ENCODE measurements at places on chromosomes 2 and 18. TPM values are rescaled to one million over a fixed set of nuclear protein-coding genes. Genes with fewer than 3 reads are reported as not detected.

GRCh38 chr2:71560638-71561011 lies 107.3 kb downstream of the DYSF start:
- no peak for DNase-seq

DNA sequence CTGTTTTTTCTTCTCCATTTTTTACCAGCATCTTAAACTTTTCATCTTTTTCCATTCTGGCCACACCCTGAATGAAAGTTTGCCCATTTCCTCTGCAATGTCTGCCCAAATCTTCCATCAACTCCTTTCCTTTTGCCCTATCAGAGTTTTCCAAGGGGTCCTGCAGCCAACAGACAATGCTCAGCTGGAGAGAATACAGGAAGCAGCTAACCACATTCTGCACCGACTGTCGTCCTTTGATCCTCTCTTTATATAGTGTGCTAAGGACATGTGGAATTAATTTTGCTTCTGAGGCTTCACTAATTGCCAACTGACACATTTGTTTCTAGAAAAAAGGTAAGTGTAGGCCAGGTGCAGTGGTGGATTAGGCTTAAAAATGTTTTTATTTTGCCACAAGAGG lies 50.5 kb upstream of the DLX2 start:
- no peak for DNase-seq

DNA sequence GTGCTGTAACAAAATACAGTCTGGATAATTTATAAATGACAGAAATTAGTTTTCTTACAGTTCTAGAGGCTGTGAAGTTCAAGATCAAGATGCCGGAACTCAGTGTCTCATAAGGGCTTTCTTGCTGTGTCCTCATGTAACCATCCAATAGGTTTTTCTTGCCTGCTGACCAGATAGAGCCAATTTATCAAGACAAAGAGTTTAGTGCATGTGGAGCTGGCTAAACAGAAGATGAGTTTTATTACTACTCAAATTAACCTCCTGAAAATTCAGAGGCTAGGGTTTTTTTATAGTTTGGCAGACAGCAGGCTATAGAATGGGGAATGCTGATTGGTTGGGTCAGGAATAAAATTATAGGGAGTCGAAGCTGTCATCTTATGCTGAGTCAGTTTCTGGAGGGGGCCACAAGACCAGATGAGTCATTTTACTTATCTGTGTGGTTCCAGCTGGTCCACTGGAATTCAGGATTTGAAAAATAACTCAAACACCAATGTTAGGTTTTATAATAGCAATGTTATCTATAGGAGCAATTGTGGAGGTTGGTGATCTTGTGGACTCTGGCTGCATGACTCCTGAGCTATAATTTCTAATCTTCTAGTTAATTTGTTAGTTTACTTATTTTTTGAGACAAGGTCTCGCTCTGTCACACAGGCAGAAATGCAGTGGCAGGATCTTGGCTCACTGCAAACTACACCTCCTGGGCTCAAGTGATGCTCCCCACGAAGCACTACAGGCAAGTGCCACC lies 3.2 kb upstream of the PDK1 start:
- no peak for DNase-seq

DNA sequence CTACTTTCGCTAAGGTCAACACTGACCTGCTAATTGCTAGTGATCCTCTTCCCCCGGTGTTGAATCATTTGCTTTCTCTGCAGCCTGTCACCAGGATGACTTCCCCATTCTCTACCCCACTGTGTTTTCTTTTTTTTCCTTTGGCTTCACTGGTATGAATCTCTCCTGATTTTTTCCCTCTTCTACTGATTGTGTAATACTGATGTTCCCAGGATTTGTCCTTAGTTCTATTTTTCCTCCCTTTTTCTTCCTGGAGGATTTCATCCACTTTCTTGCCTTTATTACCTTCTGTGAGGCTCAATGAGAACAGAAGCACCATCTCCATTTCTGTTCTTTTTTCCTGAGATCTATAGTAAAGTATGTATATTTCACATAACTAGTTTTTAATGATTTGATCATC lies 14.1 kb upstream of the MSH2 start:
- DNase-seq, result no peak

DNA sequence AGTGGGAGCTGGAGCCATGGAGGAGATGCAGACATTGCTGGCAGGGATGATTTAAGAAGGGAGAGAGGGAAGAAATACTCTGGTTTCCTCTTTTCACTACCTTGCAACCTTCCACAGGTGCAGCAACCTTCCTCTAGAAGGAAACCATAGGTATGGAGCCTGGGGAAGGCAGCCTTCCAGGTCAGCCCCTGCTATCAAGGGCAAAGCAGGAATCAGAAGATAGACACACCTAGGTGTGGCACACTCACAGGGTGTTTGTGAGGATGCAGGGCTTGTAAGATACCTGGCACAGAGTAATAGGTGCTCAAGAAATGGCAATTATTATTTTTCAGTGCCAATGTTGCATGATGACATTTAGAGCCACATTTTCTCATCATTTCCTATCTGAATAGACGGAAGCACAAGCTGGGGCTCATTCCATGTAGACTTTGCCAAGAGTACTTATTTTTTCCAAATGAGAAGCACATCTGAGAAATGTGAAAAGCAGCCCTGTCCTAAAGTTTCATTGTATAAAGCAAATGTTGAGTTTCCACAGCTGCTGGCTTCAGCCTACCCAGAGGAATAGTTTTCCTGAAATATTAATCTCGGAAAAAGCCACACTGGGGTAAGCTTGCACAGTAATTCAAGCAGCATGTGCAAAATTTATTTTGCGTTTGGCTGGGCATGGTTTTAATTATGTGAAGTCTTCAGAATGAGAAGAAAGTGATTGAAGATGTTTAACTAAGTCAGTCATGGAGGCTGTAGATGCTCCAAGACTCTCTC lies 20.6 kb downstream of the EVA1A start:
- no peak for DNase-seq

DNA sequence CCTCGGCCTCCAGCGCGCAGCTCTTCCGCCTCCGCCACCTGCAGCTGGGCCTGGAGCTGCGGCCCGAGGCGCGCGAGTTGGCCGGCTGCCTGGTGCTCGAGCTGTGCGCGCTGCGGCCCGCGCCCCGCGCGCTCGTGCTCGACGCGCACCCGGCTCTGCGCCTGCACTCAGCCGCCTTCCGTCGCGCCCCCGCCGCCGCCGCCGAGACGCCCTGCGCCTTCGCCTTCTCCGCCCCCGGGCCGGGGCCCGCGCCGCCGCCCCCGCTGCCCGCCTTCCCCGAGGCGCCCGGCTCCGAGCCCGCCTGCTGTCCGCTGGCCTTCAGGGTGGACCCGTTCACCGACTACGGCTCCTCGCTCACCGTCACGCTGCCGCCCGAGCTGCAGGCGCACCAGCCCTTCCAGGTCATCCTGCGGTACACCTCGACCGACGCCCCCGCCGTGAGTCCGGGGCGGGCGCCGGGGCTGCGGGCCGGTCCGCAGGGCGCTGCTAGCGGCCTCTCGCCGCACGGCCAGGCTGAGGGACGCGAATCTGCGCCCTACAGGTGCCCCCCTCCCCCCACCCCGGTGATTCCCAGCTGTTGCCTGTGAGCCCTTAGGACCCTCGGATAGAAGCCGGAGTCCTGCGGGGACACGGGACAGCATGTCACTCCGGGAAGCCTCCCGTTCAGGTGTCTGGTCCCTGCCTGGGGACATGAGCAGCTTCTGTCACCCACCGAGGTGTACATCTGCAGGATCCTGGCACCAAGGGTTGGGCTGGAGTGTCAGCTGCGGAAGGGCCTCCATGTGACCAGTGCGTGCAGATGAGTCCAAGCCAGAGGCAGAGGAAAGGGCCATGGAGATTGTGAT lies 616 bp downstream of the RNPEPL1 start:
- DNase-seq, result peak; percentile 60

DNA sequence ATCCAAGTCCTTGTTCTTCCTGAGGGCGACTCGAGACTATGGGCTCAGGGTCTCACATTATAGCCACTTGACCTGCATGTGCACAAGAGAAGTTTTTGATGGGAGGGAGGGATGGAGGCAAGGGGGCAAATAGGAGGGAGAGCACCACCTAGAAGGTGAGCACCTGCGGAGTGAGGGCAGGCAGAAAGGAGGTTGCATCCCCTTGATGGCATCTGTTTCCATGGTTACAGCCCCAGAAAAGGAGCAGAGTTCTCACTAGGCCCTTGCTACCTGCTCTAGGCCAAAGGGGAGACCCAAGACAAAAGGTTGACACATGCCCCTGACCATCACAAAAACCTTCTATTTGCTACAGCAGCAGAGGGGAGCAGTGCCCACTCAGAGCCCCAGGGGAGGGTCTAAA lies 131.5 kb upstream of the SERTAD2 start:
- DNase-seq, result no peak

- peak; percentile 20 for DNase-seq
These were observed 13.3 kb upstream of the PRELID3A start for GRCh38 chr18:12394428-12394827.

- DNase-seq, result no peak
These were observed 122.7 kb downstream of the COL6A3 start for GRCh38 chr2:237291138-237291792.

DNA sequence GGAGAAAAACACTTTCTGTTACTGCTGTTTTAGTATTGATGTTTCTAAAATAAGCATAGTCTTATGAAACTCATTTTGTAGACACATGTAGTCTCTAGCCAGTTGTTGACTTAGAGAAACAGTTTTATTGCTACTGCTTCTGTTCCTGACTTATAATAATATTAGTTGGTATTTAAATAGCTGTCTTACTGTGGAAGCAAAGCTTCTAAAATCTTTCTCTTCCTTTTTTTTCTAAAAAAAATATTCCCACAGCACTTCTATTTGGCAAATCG lies 121.8 kb downstream of the MTX2 start:
- DNase-seq, result no peak

GRCh38 chr2:85774126-85774978 lies 20.6 kb downstream of the ATOH8 start:
- no peak for DNase-seq

DNA sequence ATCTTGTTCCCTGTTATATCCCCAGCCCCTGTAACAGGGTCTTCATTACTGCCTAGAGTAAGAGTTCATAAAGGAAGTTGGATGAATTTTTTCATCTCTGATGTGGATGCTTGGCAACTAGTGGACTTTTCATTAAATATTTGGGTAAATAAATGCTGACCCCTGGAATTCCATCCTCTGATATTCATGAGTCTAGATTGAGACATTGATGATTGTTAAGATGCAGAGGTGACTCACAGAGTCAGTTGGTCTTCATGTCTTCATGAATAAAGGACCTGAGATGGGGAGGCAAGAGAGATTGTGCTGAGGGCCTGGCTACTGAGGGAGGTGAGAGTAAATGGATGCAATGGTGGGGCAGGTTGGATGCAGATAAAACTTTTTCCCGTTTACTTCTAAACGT lies 132.7 kb upstream of the NT5C1B start:
- DNase-seq, result no peak

Gene FIGN
- not detected for total RNA-seq

Gene SERPINB13
- not detected for total RNA-seq

Gene RTP5
- 2.7 TPM for total RNA-seq

Gene UGT1A8
- not detected for total RNA-seq

Gene DIS3L2
- 56.5 TPM for total RNA-seq

Gene TRIM54
- not detected for total RNA-seq

Data from CD8-positive, alpha-beta T cell (primary cell).